ENCODE measurements at places on chromosomes 11 and 22. TPM values are rescaled to one million over a fixed set of nuclear protein-coding genes. Genes with fewer than 3 reads are reported as not detected.

CRYAB gene
- 27.1 TPM for total RNA-seq

HEPHL1 gene
- not detected for total RNA-seq

FAM181B gene
- not detected for total RNA-seq

PDE3B gene
- 0.18 TPM for total RNA-seq

USP2 gene
- under 0.01 TPM for total RNA-seq

NCR3LG1 gene
- total RNA-seq = 4.0 TPM

TEX12 gene
- total RNA-seq = not detected

OR8G5 gene
- total RNA-seq = not detected

Measured in myometrial cell (primary cell).